ENCODE measurements at places on chromosomes 2 and 18.

GRCh38 chr2:231565887-231566594 is 26.6 kb upstream of the TEX44 start:
- no peak for DNase-seq

- DNase-seq: no peak
These were observed 7.8 kb upstream of the PAX3 start for GRCh38 chr2:222306393-222307142.

GRCh38 chr2:240229603-240230235 is 89.3 kb upstream of the OTOS start:
- no peak for DNase-seq

DNA sequence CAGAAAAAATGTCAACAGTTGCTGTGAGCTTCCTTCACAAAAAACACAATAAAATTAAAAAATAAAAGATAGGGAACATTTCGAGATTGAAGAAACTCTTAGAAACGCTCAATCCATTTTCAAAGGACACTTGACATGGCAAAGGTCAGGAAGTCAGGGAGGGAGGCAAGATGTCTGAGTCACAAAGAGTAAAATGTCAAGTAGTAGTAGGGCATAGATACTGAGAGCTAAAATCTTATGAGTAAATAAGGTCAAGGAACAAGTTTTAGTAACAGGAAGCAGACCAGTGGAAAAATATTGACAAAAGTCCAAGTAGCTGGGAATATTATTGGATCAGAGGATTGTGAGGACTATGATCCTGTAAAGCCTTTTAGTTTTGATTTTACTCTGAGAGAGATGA is 495.6 kb downstream of the TMX3 start:
- DNase-seq: no peak

DNA sequence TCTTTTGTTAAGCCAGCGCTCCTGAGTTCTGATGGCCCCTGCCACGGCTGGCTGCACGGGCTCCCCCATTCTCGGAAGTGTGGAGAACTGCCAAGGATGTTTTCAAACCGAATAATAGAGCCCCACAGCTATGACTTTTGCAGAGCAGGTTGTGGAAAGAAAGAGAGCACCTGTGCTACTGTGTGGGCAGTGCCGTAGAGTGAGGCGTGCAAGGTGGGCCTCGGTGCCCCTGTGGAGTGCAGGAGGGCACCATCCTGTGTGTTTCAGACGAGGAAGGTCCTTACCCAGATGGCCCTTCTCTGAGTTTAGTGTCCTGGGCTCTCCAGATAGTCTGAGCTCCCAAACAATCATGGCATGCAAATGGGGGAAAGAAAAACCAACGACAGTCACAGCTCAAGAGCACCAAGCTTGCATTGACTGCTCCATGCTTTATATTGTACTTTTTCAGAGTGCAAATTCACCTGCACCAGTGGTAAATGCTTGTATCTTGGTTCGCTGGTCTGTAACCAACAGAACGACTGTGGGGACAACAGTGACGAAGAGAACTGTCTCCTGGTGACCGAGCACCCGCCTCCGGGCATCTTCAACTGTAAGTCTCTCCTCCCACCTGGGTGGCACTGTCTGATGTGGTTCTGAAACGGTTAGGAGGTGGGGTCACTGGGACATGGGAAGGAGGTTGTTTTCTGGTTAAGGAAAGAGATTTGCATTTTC is 219.4 kb downstream of the LDLRAD4 start:
- DNase-seq: peak; percentile 65

DNA sequence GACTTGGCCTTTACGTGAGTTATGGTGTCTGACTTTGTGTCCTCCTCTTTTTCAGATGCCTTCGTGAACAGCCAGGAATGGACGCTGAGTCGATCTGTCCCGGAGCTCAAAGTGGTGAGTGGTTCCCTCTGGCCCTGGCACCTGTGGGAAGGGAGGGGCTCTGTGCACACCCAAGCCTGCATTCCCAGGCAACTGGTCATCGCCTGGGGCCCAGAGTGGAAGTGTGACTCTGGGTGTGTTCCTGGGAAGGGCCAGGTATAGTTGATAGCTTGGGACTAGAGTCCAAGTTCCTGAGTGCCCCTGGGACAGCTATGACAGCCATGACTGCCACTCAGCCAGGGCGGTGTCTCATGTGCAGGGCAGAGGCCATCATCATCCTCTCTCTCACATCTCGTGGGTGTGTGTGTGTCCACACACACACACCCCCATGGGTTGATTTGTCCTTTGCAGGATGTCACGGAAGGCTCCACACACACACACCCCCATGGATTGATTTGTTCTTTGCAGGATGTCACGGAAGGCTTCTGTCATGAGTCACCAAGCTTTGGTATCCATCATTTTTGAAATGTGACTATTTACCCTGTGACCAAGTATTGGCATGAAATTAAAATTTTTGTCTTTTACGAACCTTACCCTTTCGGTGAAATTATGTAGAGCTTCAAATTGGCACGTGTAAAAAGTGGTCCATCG is 215.4 kb downstream of the AGAP1 start:
- no peak for DNase-seq

DNA sequence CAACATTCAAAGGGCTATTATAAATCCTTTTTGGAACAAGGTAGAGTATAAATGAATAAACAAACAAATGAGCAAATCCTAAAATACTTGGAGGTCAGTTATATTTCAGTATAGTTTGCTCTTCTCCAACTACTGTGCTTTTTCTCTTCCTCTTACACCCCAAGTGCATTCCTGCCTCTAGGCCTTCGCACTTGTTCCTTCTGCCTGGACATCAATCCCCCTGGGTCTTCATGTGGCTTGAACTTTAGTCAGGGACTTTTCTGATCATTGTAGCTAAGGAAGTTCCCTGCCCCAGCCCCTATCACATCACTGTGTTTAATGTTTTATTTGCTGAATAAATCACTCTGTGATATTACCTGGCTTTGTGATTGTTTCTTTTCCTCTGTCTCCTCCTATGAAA is 418.2 kb upstream of the HNRNPA3 start:
- DNase-seq: no peak

DNA sequence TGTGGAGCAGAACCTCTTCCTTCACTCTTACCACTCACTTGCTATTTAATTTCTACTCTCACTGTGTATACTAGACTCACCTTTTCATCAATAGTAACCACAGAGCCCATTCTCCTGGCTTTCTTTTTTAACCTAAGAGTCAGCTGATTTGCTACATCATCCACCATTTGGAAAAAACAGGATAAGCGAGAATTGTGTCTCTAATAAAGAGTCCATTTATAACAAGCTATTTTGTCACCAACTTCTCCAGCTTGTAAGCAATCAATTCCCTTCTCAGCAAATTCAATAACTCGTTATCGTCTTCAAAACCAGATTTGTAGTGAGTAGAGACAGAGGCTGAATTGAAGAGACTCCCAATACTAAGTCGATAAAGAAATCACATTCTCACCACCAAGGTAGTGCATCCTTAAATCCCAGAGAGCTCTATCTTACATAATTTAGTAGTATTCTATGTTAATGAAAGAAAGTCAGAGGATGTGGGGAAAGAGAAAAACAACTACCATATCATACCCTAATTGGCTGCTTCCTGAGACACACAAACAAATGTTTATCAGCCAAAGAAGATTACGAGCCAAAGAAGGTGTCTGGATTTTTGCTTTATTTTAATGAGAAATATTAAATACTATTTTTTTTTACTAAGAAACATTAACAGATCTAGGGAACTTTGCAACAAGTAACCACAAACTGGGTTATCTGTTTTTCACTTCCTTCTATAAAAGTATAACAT is 52.5 kb upstream of the SPTBN1 start:
- DNase-seq: no peak

GRCh38 chr18:59988098-59988706 is 88.4 kb downstream of the PMAIP1 start:
- DNase-seq: peak; percentile 46

- DNase-seq: no peak
These were observed 17.0 kb upstream of the MBD2 start for GRCh38 chr18:54241483-54241882.

DNA sequence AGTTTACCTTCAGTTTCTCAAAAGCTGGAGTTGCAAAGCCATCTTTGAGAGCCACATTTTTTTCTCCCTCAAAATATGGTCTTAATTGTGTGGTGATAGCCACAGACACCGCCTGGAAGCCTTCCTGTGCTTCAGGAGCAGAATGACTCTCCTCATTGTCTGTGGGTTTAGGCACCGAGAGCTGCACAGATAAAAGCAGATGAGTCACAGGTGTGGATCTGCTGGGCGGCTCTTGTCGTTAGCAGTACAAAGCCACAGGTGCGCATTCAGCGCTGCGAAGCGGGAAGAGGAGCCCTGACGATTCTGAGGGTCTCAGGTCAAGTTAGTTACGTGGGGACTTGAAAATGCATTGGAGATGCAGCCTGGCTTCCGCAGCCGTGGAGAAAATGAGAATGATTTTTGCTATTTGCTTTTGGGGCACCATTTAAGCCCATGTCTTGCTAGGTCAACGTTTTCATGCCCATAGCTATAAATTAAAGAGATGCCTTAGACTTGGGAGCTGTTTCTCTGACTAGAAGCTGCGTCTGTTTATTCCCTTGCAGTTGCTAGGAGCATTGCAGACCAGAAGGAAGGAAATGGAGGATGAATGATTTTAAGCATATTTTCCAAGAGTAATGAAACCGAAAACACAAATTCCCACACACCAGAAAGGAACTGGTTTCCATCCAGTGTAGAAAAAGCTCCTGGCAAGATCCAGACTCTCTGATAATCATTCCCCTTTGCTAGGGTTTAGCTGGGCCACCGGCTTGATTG is 51.5 kb downstream of the KLHL29 start:
- peak; percentile 70 for DNase-seq

GRCh38 chr2:88857951-88858411 is 166.5 kb downstream of the RPIA start:
- DNase-seq: no peak

- peak; percentile 6 for DNase-seq
These were observed 521.2 kb upstream of the FANCL start for GRCh38 chr2:58762176-58762781.

DNA sequence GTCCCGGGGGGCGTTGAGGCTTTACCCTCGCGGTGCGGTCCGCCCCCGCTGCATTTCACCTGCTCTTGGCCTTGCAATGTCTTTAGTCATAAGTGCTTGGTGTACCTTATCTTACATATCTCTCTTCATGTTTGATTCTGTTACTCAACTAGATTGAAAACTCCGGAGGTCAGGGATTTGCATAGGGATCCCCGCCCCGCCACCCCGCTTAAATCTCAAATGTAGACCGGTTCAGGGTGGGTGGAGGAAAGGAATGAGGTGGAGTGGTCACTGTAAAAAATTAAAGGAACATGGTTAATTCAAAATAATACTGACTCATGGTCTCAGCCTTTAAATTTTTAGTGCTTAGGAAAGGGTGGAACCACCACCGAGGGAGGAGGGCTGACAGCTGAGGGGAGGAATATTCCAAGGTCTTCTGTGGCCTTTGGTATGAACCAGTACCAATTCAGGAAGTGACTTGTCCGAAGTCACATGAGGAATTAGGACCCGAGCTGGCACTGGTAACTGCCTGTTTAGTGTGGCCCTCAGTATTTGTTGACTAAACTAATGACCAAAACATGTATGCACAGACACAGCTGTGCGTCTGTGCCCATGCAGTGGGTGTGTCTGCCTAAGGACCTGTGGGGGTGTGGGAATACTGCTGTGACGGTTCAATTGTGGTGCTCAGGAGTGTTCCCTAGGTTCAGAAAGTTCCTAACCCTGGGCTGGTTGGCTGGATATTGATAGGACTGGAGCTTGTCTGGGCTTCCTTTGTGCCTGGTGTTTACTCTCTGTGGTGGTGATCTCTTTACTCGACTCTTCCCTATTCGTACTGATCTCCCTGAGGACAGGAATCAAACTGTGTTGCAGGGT is 1.0 kb downstream of the PLEKHB2 start:
- DNase-seq: peak; percentile 34

Data from stimulated activated CD4-positive, alpha-beta T cell treated with anti-CD3 and anti-CD28 coated beads, Interleukin-1b, Interleukin-23, amount 100 ng/mL, for 48 hours (primary cell).